ENCODE measurements at places on chromosomes 12 and 14.
A peak's percentile ranks its signal among the peaks of the same experiment; 100 is the strongest.

DNA sequence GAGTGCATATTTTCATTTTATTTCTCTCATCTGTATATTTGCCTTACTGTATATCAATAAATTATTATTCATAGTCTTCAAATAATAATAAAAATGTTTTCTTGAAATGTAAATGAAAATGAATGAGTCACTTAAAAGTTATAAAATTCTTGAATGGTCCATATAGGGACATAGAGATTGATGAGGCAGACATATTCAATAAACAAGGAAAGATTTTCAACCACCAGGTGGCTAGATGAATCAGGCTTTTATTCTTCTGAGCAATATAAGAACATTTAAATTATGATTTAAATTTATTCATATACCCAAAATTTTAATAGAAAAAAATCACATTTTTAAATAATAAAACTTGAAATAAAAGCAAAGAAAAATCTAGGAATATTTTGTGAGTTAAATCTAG, 249.5 kb downstream of the ACSS3 start:
- no peak for DNase-seq

- no peak for DNase-seq
Observed at GRCh38 chr12:50062728-50063460, 5.5 kb downstream of the ASIC1 start.

GRCh38 chr12:92987846-92988621, 58.9 kb upstream of the EEA1 start:
- DNase-seq = peak; percentile 64

DNA sequence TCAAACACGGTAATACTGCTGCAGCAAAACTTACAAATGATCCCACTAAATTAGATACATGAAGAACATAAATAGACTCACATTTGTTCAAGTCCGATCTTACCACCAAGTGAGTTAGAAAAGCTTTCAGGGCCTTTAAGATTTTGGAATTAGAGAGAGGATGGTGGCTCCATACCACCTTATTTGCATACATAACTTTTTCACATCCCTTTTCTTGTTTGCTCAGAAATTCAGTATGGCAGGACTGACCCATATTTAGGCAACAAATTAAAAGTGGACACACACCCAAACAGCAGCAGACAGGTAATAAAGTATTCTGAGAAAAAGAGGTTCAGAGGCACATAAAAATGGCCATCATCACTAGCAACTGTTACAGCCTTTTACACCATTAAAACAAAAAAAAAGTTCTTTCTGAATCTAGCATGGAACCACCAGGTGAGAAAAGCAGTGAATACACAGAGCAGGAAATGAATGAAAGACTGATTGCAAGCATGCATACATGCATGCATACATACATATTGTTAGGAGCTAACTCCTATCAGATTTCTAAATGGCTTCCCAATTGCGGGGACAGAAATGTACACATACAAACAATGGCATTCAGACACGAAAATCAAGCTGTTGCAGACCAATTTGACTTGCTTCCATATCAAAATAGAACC, 23.3 kb downstream of the STXBP6 start:
- no peak for DNase-seq

- no peak for DNase-seq
Observed at GRCh38 chr14:52020866-52021717, 31.7 kb downstream of the RTRAF start.

- DNase-seq = no peak
Observed at GRCh38 chr14:65228436-65228835, 126.1 kb upstream of the MAX start.

DNA sequence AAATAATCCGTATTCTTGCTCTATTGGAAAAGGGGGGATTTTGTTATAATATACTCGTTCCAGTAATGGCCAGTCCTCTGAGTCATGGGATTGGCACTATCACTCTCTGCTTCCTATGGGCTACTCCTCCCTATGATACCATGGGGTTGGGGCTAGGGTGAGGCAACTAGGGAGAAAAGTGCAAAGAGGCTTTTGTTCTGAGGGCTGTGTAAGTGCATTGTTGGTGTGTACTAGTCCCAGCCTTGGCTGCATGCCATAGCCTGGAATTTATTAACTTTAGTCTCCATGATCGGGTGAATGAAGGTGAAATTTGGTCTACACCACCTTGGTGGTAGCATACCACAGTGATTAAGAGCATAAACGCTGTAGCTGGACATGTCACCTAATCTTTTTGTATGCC, 247.6 kb downstream of the RPAP3 start:
- no peak for DNase-seq

- DNase-seq = no peak
Observed at GRCh38 chr12:123070267-123071081, 80.4 kb downstream of the PITPNM2 start.

- no peak for DNase-seq
Observed at GRCh38 chr14:59159169-59159568, 29.3 kb upstream of the DAAM1 start.

GRCh38 chr12:76256904-76257303, 91.3 kb downstream of the BBS10 start:
- no peak for DNase-seq

- no peak for DNase-seq
Observed at GRCh38 chr14:90641615-90642243, 174.5 kb downstream of the TTC7B start.

DNA sequence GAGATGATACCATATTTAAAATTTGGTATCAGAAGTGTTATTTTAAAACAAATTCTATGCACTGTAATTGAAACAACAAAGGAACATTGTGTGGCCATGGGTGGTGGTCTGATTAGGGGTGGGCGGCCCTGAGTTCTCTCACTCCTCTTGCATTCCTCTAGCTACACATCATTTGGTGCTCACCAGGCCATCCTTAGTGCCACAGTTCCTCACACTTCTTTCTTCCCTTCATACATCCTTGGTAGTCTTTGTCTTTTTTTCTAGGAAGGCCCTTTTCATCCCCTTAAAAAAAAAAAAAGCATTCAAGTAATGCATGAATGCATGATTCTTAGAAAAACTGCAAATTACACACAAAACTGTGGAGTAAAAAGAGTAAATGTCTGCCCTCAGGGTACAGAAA, 2.4 kb upstream of the MANSC4 start:
- no peak for DNase-seq

DNA sequence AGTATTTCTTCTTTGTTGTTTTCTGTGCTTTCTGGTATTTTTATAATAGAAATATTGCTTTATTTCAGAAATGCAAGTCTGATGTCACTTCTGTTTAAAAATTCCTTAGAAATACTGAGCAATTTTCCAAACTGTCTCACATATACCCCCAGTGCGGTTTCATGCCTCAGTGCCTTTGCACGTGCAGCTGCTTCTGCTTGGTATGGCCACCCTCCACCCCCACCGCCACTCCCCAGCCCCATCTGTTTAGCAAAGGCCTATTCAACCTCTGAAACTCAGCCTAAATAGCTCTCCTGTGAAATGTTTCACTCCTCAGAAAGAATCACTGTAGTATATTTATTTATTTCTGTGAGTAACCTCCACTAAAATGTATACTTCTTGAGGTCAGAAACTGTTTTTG, 52.3 kb downstream of the PPM1H start:
- no peak for DNase-seq

GRCh38 chr14:91019673-91020072, 40.8 kb downstream of the RPS6KA5 start:
- no peak for DNase-seq

GRCh38 chr12:132116709-132117557, 27.2 kb downstream of the DDX51 start:
- DNase-seq = no peak

DNA sequence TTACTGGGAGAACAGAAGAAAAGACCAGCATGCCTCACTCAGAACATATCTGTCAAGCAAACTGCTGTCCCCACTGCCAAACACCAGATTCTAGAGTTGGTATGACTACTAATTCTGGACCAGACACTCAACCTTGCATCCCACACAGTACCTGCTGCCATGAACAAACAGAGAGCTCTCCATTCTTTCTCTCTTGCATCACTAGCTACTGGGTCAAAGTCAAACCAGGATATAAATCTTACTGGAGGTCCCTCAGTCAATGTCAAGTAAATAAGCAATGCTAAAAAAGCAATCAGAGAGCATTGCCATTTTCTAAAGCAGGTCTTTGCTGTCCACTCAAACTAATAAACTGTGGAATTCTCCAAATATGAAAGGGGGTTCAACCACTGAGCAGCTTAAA, 452.4 kb upstream of the SEL1L start:
- DNase-seq = no peak

DNA sequence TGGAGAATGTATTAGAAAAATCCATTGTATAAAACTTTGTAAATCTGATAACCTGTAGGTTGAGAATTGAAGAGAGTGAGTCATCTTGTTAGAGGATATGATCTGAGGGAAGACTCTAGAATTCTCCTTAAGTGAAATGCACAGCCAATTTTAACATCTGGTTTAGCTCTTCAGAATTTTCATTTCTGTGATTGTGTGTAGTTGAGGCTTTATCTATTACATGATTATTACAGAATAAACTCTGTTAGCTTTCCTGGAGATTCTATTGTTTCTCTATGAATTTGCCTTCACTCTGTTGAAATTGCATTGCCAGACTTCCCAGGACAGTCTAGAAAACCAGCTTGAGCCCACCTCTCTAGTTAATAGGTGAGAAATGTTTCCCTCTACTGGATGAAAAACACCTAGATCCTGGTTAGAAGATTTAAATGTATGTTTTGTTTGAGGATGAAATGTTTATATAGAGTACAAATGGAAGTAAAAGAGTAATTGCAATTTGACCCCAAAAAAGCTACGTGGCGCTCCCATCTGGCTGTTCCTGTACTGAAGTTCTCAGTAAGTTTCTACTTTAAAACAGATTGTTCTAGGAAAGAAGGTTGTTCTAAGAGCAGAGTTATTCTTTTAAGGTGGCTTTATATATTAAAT, 2.9 kb downstream of the NUDT4 start:
- DNase-seq = no peak

DNA sequence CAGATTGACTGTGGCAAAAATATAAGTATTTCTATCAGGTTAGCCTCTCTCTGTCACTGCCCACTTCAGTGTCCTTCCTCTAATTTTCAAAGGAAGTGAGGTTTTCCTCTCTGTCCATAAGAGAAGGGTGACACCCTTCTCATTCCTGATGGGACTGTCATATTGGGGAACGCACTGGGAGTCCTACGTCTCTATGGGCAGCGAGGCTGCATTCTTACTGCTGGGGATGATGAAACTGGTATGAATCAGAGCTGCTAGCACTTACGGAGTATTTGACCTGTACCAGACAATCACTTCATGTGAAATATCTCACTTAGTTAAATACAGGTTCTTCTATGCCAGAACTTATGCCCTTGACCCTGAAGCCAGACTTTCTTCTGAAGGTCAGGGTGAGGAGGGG, 436.3 kb downstream of the DPF3 start:
- DNase-seq = no peak

DNA sequence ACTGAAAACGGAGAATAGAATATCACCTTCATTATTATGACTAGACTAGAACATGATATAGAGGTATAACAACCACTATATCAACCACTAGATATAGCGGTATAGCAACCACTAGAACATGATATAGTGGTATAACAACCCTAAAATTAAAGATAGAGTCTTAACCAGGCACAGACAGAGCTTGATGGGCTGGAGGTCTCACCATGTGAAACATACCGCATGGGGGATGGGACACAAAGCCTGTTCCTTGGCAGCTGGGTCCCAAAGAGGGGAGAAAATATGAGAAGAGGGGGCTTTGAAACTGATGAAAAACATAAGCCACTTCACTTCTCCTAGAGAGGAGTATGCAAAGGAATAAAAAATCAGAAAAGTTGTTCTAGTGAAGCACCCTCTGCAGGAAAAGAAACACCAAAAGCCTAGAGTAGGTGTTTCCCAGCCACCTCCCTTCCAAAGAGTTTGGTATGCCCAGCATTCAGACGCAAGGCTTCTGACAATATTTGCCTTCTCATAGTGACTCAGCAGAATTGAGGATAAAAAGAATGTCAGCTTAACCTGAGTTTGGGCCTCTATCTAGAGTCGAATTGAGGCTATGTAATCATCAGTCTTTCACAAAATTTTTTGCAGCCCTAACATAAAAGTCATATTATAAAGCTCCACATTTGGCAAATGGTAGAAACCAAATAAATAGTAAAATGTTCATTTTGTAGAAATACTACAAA, 316.4 kb downstream of the NOVA1 start:
- DNase-seq = no peak

DNA sequence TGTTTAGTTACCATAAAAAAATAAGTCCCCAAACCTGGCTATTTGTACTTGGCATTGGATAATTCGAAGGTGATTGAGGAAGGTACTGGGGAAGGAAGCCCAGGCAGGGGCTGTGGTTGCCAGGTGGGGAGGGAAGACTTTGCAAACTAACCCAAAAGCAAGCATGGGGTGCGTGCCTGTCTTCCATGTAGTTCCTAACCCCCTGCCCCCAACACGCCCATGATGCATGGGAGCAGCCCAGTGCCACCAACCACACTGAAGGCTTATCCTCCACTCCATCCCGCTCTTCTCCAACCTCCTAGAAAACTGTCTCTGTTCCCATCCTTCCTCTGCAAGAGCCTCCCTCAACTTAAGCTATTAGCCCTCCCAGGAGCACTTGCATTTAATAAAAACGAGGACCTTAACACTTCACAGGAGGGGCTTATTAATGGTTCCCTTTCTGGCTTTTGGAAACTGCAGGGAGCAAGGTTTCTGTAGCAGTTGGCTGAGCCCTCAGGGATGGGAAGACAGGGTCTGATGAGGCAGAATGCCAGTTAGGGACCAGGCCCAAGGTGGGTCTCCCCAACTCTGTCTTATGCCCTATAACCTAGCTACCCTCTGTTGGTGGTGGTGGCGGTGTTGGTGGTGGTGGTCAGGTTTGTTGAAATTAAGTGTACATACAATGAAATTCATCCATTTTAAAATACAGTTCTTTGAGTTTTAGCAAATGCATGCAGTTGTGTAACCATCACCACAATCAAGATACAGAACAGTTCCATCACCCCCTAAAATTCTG, 96.0 kb downstream of the ZFP36L1 start:
- no peak for DNase-seq

GRCh38 chr14:54805070-54805444, 97.6 kb downstream of the GCH1 start:
- no peak for DNase-seq

GRCh38 chr14:90024910-90025309, 36.9 kb upstream of the KCNK13 start:
- DNase-seq = no peak

DNA sequence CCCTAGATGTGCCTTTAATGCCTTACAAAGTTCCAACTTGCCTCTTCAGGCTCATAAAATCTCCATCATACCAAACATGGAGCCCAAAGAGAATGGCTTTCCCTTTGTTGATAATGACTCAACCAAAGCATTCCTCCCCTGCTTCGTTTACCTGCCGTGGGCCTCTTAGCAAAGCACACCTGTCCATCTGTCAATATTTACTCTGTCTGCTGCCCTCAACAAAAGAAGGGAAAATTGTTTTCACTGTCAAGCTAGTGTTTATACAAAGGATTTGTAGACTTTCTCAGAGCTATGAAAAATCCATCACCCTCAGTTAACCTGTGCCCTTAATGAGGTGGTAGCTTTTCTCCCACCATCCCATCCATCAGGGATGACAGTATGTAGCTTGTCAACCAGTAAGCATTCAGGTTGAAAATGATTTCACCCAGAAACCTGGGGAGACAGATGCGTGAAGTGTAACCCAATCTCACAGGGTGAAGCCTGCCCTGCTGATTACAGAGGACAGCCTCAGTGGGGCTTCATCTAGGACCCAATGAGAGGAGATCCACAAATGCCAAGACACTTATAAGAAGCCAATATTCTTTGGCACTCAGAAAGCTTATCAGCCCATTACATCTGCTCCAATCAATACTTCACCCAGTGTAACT, 278.1 kb downstream of the NUAK1 start:
- no peak for DNase-seq

All from stimulated activated CD4-positive, alpha-beta T cell treated with anti-CD3 and anti-CD28 coated beads, Interleukin-1b, Interleukin-23, amount 100 ng/mL, for 48 hours (primary cell).